ENCODE measurements at places on chromosomes 5 and 9.

DNA sequence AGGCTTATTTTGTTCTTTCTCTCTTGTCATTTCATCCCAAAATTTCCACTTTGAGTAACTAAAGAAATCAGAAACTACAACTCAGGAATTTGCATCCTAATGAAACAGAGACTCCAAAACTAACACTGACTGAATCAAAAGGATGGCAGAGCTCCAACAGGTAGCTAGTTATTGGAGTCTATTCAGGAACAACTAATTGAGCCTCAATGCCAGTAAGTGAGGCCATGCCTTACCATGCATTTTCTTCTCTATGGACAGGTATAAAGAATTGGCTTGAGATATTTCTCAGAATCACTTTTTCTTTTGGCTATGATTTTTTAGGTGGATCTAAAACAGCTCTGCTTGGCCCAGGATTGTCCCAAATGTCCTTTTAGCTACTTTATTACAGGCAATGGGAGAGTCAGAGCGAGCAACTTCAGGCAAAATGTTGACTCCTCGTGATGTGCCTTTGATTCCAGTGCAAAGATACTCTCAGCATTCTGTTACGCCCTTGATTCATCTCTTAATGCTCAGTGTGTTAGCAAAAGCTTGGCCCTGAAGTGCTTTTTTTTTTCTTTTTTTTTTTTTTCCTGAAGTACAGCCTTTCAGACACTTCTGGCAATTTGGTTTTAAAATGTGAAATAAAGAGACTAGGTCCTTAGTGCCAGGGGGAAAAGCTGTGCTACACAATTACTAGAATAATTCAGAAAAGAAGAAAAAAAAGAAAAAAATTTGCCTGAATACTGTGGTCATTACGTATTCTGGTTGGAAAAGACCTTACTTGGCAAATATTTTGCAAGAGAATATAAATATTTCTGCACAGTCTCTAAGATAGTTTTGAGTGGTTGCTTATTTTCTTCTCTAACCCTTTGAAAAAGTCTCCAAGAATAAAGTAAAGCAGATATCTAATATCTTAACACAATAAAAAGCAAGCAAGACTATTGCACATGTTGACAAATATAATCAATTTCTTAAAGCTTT, 423.7 kb downstream of the ANXA1 start:
- DNase-seq: no peak

DNA sequence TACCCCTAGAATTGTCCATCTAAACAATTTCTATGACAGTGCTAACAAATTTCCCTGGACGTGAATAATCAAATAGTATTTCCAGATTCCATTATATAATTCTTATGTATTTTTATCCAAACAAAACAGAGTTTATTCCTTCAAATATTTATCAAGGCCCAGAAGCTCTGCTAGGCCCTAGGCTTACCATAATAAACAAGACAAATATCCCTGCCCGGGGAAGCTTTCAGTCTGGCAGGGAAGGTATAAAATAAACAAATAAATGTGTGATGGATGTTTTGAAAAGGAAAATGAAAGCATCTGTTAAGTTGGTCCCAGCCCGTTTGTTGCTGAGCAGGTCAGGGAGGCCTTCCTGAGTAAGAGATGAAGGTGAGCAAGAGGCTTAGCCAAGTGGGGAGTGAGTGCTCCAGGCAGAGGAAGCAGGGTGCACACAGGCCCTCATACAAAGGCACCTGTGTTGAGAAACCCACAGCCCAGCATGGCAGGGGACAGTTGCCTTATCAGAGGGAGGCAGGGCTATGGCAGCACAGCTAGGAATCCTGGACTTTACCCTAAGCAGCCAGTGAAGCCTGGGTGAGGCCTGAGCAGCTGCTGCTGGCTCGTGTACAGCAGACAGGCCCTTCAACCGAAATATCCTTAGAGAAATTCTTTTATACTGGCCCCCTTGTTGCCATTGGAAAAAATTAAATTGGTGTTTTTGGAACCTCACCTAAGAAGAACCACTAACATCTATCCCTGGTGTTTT, 7.7 kb upstream of the SLC35D2 start:
- no peak for DNase-seq

DNA sequence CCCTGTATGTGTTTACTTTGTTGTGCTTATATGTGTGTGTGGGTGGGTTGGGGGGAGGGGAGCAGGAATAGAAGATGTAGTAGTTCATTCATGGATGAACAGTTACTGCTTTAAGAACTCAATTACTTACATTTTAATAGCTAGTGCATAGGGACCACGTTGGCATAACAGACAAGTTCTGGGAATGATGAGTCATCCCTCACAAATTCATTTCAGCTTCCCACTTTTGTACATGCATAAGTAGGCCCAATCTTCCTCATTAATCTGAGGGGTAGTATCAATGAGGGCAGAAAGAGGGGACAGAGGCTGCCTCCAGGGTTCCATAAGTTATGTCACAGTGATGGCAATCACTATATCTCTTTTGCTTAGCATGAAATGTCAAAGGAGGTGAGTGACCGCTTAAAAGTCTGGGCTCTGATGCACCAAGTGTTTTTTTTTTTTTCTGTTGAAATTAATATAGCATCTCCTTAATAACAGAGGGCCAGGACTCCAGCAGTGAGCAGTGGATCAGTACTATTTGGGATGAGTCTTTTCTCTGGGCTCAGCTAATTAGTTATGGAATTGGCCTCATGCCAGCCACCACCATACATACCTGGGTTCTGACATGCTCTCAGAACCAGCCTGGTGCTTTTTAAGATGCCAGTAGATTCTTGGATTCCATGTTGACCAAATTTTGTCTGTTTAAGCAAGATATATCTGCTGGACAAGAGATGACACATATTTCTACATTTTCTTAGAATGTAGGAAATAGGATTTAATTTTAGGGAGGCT, 37.1 kb downstream of the PRDM6 start:
- DNase-seq: no peak

- no peak for DNase-seq
Measured at GRCh38 chr5:77697692-77698091, 59.2 kb upstream of the OTP start.

GRCh38 chr5:93340881-93341280, 240.1 kb downstream of the NR2F1-AS1 start:
- DNase-seq: no peak

- no peak for DNase-seq
Measured at GRCh38 chr5:60576425-60576824, 123.5 kb downstream of the DEPDC1B start.

DNA sequence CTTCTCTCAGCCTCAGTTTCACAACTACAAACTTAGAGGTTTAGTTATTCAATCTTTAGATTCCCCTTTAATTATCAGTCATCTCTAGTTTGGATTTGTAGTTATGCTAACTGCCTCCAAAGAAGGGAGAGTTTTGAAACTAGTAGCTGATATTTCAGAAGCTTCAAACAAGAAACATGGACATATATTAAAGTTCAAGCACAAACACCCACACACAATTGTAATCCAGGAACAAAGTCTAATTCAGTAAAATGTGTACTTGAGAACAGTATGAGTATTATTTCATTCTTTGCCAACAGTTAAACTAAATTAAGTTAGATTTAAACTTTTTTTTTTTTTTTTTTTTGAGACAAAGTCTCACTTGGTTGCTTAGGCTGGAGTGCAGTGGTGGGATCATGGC, 71.2 kb upstream of the ABCA1 start:
- DNase-seq: no peak

- no peak for DNase-seq
Measured at GRCh38 chr5:82234885-82235284, 43.3 kb downstream of the RPS23 start.

DNA sequence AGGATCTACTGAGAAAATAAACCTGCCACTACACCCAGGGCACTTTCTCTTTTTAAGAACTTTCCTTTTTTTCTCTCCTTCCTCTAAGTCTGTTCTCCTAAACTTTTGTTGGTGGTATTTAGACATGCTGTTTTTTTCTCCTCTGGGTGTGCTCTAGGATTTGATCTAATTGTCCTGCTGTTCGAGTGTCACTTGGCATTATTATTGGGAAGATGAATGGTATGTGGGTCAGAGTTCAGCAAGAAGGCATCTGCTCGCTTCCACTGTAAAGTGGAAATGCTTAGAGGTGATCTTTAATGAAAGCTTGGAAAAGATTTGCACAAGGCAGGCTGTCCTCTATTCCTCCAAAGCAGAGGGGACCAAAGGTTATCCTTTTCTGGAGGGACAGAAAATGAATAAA, 1.3 kb upstream of the PLPPR1 start:
- no peak for DNase-seq

DNA sequence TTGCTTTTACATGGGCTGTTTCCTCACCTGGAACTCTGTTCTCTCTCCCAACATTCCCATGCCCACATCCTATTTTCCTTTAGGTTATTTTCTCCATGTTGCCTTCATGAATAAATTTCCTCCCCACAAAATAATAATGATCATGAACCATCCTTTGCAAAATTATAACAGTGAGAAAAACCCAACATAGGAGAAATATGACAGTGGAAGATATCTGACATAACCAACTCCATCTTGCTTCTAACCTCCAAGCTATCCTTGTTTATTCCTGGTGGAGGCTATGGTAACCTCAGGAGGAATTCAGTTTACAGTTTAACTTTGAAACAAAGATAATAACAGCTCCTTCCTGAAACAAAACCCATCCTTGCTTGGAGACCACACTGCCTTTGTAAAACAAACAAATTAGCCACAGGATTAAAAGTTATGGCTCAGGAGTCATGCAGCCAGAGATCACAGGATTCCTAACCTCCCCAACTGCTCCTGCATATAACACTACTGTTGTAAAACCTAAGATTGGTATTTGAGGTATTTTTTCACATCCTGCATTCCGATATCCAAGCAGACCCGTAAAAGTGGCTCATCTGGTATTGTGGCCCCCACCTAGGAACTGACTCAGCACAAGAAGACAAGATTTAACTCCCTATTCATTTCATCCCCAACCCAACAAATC, 212.4 kb downstream of the TRIM32 start:
- DNase-seq: no peak

DNA sequence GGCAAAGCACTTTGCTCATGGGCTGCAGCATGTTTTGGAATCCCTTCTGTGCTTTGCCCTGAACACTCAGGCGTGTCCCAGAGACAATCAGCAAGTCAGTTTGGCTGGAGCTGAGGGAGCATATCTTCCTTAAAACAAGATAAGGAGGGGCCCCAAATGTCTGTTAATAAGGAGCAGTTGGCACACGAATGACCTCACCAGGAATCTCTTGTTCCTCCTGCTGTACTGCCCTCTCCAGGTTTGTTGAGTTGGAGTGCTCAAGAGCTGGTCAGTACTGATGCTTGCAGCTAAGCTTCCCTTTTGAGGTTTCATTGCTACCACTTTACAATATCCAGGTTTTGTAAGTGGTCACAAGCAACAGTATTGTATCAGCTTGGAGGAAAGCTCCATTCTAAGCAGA, 101.3 kb upstream of the EGFLAM start:
- no peak for DNase-seq

- DNase-seq: no peak
Measured at GRCh38 chr5:2006971-2007291, 124.2 kb upstream of the IRX4 start.

GRCh38 chr5:148147415-148147814, 20.9 kb upstream of the SPINK14 start:
- DNase-seq: no peak

- no peak for DNase-seq
Measured at GRCh38 chr5:76325326-76325725, 77.8 kb upstream of the IQGAP2 start.

DNA sequence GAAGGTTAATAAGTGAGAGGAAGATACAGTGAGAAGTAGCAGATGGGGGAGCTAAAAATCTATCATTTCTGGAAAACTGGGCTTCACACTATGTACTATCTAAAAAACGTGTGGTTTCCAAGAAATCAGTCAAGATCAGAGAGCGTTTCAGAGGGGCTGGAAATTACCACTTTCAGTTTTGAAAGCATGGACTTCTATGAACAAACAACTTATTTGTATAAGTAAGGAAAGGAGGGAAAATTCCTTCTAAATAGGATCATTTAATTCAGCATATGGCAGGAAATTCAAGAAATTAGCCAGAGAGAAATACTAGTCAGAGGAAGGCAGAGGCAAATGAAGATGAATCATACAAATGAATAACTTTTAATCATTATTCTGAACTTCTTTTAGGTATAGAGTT, 11.3 kb downstream of the TNC start:
- DNase-seq: no peak

- no peak for DNase-seq
Measured at GRCh38 chr5:158164296-158165047, 305.5 kb upstream of the CLINT1 start.

- DNase-seq: no peak
Measured at GRCh38 chr5:75668445-75668844, 48.8 kb downstream of the POC5 start.

GRCh38 chr5:169702693-169703481, 65.8 kb downstream of the DOCK2 start:
- no peak for DNase-seq

DNA sequence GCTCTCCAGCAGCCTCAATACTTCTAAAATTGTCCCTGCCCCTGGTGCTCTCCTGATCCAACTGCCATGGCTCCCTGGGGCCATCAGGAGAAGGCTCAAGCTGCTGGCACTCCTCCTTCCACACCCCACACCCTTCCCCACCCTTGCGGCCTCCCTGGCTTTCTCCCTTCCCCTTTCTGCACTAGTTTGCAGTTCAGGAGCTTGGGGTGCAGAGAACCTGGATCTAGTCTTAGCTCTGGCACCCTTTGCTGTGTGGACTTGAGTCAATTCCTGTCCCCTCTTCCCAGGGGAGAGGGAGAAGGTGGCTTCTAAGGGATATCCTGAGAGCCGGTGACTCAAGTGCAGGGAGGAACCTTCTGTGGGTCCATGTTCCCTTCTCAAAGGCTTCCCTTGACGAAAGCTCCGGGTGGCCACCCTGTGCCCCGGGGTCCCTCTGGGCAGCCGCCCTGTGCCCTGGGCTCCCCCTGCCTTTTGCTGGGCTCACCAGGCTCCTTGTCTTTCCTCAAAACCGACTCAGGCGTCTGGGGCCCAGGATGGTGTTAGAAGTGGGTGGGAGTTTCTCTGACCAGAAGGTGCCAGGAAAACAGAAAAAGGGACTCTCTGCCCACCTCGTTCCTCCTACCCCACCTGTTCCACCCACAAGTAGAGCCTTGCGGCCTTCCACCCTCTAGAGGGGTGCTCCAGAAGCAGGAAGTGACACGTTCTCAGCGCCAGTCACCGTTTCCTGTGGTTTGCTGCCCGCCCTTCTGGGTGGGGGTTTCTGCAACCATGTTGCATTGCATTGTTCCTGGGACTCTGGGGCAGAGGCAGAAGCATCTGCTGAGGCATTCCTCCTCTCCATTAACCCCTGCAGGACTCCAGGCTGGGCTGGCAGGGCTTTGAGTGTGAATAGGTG, 15.0 kb downstream of the GLIPR2 start:
- DNase-seq: peak; percentile 81

- no peak for DNase-seq
Measured at GRCh38 chr5:131389096-131389868, 125.4 kb downstream of the CDC42SE2 start.
